Activated CD8-positive, alpha-beta memory T cell treated with anti-CD3 and anti-CD28 coated beads for 1 hour (primary cell): ENCODE measurements at places on chromosomes 7 and 10.

GRCh38 chr10:91190876-91191583, 29.4 kb upstream of the PCGF5 start:
- DNase-seq: no peak

DNA sequence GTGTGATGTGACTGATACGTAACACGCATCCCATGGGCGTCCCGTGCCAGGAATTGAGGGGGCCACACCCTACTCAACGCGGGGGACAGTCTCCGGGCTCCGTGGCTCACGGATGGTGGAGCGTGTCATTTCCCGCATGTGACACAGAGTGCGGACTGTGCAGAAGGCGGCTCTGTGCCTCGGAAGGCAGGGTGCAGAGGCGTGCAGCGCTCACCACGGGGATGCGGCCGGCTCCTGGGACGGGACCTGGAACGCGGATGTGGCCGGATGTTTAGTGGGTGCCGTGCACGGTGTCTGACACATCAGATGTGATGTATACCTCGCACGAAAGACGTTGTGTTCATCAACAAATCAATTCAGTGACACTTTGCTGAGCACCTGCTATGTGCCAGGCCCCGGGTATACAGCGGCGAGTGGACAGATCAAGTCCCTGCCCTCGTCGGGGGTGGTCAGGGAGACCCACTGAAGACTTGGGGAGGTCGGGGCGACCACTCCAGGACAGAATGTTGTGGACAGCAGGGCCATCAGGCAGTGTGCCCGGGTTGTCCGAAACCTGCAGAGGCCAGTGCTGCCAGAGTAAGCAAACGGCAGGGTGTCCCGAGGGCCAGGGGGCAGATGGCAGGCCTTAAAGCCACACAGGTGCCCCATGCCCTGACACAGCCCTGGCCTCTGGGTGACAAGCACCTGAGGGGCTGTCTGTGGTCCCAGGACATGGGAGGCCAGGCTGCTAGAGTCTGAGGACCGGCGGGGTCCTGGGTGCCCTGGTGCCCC, 38.1 kb downstream of the MICALL2 start:
- DNase-seq: no peak

GRCh38 chr10:282294-283139, 147.3 kb downstream of the ZMYND11 start:
- no peak for DNase-seq

GRCh38 chr7:7550663-7551062, 15.0 kb upstream of the COL28A1 start:
- no peak for DNase-seq

GRCh38 chr7:74116356-74116755, 32.8 kb downstream of the LIMK1 start:
- no peak for DNase-seq

DNA sequence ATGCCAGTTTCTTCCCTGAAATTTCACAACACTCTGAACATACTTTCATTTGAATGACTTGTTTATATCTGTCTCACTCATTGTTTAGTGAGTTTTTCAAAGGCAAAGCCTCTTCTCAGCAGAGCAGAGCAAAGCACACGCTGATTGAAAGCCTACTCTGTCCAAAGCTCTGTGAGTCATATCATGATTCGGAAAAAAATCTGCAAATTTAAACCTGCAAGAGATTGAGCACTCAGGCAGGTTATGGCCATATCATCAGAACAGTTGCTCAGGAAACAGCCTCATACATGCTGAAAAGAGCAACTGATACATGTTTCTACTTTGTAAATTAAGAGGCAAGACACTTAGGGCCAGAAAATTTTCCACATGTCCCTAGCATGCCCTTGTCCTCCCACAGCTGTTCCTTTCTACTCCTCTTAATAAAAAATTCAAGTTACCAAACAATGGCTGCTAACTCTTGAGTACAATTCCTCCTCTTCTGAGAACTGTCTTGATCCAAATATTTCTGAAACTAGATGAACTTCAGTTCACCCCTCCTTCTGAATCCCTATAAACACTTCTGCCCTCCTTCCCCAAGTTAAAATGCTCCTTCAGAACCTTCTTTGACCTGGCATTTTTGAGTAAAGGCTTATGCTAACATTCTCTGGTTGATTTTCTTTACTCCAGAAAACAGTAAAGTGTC, 140.6 kb upstream of the HPS1 start:
- DNase-seq: no peak

DNA sequence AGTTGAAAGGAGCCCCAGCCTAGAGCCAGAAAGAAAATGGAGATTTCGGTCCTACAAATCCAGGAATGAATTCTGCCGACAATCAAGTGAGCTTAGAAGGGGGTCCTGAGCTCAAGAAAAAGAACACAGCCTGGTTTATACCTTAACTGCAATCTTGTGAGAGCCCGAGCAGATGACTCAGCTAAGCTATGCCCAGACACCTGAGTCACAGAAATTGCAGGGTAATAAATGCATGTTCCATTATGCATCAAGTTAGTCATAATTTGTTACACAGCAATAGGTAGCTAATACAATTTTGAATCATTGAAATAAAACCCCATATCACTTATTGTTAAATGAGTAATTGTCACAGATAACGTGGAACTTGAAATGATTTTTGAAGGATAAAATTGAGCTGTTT, 111.8 kb upstream of the FOXP2 start:
- no peak for DNase-seq

- DNase-seq: no peak
Measured at GRCh38 chr7:118080947-118081346, 103.0 kb upstream of the LSM8 start.

DNA sequence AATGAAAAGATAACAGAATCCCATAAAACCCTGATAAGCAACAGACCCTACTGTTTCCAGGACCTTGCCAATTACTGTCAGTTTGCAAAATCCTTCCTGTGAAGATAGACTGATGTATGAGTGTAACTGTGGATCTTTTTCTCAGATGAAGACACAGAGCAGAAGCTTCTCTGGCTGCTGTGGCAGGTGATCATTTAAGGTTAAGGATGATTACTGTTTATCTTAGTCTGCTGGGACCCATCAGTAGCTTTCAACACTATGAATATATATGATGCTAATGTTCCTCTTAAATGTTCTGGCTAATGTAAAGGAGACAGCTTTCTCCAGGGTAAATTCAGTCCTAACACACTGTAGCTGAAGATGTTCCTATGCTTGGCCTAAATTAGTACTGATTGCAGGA, 56.0 kb upstream of the CTTNBP2 start:
- DNase-seq: no peak

DNA sequence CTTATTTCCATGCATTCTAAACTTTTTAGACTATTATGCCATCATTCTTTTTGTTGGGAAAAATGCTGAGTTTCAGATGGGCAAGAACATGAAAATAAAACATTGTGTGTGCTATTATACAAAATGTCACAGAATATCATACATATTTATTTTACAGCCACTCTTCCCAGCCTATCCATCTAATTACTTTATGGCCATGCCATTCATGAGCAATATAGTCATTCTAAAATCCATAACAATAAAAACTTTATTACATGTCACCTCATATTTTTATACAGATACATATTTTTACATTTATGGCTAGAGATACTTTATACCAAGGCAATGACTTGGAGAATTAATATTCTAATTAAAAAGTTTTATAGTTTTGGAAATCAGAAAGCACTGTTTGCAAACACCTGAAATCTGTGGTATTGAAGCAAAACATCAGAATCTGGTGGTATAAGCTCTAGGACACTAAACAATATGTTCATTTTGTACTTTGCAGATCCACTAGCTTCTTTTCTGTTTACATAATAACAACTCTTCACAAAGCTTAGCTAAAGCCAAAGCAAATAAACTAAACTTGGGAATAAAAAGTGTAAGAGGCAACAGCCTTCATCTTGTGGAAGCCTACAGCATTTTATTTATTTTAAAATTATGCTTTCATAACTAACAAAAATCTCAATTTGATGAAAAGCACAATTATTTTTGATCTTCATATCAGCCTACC, 210.1 kb downstream of the RNLS start:
- no peak for DNase-seq

DNA sequence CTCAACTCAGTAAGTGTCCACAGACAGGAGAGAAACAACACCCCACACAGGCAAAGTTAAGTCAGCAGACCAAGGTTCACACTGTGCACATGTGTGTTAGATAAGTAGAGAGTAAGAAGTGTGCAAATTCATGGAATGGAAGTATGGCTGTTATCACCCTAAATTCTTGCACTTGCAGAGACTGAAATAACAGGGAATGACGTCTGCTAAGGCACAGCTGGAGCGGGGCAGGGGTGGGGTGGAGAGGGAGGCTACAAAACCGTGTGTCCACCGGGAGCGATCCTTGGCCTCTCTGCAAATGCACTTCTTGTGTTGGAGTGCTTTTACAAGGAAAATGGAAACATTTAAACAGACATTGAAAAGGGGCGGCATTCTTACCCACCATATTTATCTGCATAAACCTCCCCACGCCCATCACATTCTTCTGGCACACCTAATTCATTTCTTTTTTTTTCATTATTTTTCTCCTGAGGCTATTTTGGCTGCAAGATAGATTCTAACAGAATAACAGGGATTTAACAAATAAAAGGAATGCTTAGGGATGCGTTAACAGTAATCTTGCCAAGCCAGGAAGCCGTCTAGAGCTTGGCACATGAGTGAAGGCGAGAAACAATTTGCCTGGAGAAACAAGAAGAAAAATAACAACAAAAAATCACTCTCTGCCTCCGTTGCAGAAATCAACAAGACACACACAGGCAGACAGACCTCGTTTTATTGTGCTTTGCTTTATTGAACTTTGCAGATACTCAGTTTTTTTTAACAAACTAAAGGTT, 30.1 kb downstream of the TNS3 start:
- no peak for DNase-seq

DNA sequence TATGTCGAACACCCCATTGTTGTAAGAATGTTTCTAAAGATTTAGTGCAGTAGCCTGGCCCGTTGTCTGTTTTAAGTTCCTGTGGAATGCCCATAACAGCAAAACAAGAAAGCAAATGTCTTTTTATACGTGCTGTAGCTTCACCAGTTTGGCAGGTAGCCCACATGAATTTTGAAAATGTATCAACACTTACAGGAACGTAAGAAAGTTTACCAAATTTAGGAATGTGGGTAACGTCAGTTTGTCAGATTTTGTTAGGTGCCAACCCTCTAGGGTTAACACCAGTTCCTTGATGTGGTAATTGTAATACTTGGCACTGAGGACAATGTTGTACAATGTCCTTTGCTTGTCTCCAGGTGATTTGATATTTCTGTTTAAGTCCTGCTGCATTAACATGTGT, 3.2 kb upstream of the GIMAP4 start:
- no peak for DNase-seq

GRCh38 chr7:27593226-27593625, 69.5 kb downstream of the HIBADH start:
- no peak for DNase-seq

- DNase-seq: no peak
Measured at GRCh38 chr10:114406455-114406854, 2.2 kb upstream of the AFAP1L2 start.

GRCh38 chr7:2276107-2276506, 34.1 kb downstream of the NUDT1 start:
- DNase-seq: no peak

- DNase-seq: no peak
Measured at GRCh38 chr10:26959841-26960240, 99.1 kb upstream of the ABI1 start.

- no peak for DNase-seq
Measured at GRCh38 chr10:49330127-49330665, 31.2 kb downstream of the C10orf71 start.
